ENCODE measurements at places on chromosomes 16 and 17. TPM values are rescaled to one million over a fixed set of nuclear protein-coding genes. Genes with fewer than 3 reads are reported as not detected.
A peak's percentile ranks its signal among the peaks of the same experiment; 100 is the strongest.

DNA sequence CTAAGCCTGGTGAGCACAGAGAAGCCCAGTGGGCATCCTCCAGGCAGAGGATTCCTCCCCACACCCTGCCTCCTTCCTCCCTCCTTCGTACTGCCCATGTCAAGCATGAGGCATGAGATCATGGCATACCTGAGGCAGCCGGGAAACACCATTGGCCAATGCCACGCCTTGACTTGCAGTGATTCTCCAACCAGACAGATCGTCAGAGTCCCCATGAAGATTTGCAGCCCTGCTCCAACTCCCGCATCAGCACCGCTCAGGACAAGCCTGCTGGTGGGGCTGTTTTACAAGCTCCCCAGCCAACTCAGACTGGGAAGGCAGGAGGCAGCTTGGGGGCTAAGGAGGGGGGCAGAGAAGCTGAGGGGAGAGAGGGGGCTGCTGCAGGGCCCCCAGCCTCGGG, 2.9 kb upstream of the KRT16 start:
- no peak overlapping the region for H3K4me3 ChIP-seq
- H3K36me3 ChIP-seq: no peaks in the 10 kb centered on the region
- no peaks in the 10 kb centered on the region for H3K27me3 ChIP-seq
- no peak for DNase-seq
- no peak overlapping the region for H3K27ac ChIP-seq
- peaks cover 8% of the 10 kb centered on the region for H3K4me1 ChIP-seq

GRCh38 chr17:75485688-75486087, 29.3 kb downstream of the TMEM94 start:
- no peak overlapping the region for H3K4me3 ChIP-seq
- no peaks in the 10 kb centered on the region for H3K27me3 ChIP-seq
- H3K36me3 ChIP-seq: no peaks in the 10 kb centered on the region
- no peak overlapping the region for H3K27ac ChIP-seq

GRCh38 chr17:4934173-4934979, 2.3 kb downstream of the GP1BA start:
- peaks cover 3% of the 10 kb centered on the region for H3K36me3 ChIP-seq
- H3K27me3 ChIP-seq: no peaks in the 10 kb centered on the region

NPIPB13 gene
- 19.8 TPM for total RNA-seq

DNA sequence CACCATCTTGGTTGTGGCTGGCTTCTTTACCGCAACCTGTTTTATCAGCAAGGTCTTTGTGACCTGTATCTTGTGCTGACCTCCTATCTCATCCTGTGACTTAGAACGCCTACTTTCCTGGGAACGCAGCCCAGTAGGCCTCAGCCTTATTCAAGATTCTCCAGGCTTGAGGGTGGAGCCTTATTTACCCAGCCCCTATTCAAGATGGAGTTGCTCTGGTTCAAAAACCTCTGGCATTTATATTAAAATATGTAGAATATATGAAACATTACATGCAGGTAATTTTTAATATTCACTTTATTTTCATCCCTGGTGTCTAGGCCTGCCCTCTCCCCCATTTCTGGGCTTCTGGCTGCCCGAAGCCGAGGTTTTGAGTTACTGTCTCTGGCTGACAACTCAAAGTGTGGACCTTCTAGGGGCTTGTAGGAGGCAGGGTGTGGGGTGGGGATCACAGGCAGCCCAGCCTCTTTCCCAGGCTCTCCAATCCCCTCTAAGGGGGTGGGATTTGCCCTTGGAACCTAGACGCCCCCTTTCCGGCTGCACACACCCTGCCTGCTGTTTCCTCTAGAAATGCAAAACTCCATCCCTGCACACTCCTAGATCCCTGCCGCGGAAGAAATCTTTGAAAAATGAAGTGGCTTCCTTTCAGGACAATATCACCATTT, 152.0 kb downstream of the KCNJ12 start:
- H3K27me3 ChIP-seq: no peaks in the 10 kb centered on the region
- H3K27ac ChIP-seq: no peak overlapping the region

TPSD1 gene
- 0.26 TPM for total RNA-seq

DNA sequence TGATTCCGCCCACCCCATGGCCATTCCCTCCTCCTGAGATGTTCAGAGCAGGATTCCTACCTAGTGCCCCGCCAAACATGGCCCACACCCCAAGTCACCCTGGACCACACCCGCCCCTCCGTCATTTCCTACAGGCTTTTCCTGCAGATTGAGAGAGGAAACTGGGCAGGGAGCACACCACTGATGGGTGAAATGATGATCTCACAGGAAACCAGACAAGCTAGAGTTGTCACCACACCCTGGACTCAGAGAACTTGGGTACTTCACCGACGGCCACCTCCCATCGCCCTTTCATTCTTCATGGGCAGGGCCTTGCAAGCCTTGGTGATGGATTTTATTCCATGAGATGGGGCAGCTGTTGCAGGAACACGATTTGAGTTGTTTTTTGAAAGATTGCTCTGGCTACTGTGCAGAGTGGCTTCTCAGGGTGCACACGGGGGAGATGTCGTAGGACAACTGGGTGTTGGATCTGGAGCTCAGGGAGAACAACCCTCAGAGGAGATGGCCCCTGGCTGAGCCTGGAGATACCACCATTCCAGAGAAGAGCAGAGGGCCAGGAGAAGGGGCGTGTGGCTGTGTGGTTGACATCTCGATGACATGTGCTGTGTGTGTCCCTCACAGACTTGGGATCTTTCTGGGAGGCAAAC, 7.4 kb upstream of the B9D1 start:
- no peaks in the 10 kb centered on the region for H3K36me3 ChIP-seq
- H3K27ac ChIP-seq: no peak overlapping the region
- no peak for DNase-seq

- DNase-seq: no peak
- H3K27me3 ChIP-seq: no peaks in the 10 kb centered on the region
- H3K27ac ChIP-seq: peak overlapping the region; percentile 93
Observed at GRCh38 chr17:31549121-31549524, 157.6 kb downstream of the RAB11FIP4 start.

GRCh38 chr16:76784530-76784929, 406.5 kb upstream of the MON1B start:
- H3K36me3 ChIP-seq: no peaks in the 10 kb centered on the region
- no peaks in the 10 kb centered on the region for H3K4me1 ChIP-seq
- H3K27me3 ChIP-seq: no peaks in the 10 kb centered on the region
- no peak for DNase-seq
- no peak overlapping the region for H3K27ac ChIP-seq
- no peak overlapping the region for H3K4me3 ChIP-seq

TEKT1 gene
- not detected for total RNA-seq
